NCI-H82 (cell line): ENCODE measurements at places on chromosomes 3 and 15.

GRCh38 chr3:42262525-42262924 lies 3.5 kb downstream of the CCK start:
- no peak for DNase-seq

- DNase-seq, result no peak
Observed at GRCh38 chr15:39543651-39544050, 37.2 kb upstream of the THBS1 start.

DNA sequence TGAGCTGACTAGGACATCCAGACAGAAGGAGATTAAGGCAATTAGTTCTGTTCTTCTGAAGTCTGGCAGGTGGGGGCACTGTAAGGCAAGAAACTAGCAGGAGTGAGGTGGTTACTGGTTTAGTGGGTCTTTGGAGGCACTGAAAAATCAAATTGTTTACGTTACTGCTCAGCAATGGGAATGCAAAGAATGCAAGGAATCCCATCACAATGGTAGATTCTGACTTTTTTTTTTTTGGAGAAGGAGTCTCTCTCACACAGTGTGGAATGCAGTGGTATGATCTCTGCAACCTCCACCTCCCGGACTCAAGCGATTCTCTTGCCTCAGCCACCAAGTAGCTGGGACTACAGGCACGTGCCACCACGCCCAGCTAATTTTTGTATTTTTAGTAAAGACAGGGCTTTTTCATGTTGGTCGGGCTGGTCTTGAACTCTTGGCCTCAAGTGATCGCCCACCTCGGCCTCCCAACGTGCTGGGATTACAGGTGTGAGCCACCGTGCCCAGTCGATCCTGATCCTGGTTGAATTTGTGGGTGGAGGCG lies 16.4 kb downstream of the FAM107A start:
- DNase-seq, result peak; percentile 79

DNA sequence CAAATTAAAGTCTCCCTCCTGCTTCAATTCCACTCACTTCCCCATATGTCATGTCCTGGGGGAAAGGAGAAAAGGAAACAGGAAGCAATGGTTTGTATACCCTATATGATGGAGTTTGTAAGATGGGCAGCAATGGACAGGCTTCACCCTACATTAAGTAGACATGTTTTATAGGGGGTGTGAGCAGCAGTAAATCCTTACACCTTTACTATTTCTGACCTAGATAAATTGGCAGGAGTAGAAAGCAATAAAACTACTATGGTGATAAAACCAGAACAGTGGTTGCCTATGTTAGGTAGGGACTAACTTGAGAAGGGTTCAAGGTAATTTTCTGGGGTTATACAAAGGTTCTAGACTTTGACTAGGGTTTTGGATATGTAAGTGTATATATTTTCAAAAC lies 301.7 kb downstream of the GBE1 start:
- DNase-seq, result no peak

DNA sequence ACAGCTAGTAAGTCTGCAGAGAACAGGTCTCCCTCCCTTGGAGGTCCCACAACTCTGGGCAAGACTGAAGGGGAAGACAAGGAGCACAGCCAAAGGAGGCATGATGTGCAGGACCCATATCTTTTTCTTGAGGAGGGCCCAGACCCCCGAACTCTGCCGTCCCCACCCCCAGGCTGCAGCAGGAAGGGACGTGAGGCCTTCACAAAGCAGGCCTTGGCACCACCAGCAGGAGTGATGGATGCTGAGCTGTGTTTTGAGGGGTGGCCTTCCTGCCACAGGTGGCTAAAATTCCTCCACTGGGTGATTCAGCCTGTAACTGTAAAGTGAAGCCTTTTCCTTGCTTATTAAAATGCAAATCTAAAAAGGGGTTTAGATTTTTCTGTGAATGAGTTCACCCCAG lies 8.6 kb downstream of the PLA2G4D start:
- no peak for DNase-seq

DNA sequence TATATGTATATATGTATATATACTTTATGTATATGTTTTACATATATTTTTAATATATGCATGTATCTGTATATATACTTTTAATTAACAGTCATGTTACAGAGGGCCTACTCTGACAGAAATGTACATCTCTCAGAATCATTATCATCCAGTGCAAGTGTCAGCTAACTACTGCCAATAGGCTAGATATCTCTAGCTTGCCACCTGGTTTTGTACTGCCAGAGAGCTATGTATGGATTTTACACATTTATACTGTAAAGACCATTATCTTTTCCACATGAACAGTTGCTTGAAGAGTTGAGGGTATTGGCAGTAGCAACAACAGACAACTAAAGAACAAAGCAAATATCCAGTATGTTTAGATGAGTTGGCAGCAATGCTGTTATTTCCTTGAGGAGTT lies 99.7 kb upstream of the VGLL3 start:
- DNase-seq, result no peak

GRCh38 chr15:100726070-100726420 lies 123.7 kb downstream of the ASB7 start:
- DNase-seq, result no peak

DNA sequence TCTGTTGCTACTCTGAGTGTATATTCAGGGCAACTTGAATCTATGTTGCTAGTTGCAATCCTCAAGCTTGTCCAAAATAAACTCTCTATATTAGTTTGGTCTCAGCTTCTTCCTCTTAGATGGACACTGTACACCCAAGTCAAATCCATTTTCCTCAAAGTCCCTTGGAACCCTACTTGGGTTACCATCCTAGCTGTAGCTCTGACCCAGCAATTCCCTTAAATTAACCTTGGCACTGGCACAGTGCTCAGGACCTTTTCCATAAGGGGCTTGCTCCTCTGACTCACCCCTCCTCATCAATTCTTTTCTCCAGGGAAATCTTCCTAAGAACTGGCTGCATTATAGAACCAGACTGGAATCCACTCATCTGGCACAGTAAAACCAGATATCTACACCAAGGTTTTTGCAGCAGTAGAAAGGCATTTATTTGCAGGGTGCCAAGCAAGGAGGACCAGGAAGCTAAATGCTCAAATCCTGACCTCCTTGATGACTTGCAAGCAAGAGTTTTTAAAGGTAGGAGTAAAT lies 44.9 kb upstream of the B3GALNT1 start:
- DNase-seq, result no peak

GRCh38 chr3:137694836-137695235 lies 69.3 kb upstream of the SOX14 start:
- DNase-seq, result no peak

DNA sequence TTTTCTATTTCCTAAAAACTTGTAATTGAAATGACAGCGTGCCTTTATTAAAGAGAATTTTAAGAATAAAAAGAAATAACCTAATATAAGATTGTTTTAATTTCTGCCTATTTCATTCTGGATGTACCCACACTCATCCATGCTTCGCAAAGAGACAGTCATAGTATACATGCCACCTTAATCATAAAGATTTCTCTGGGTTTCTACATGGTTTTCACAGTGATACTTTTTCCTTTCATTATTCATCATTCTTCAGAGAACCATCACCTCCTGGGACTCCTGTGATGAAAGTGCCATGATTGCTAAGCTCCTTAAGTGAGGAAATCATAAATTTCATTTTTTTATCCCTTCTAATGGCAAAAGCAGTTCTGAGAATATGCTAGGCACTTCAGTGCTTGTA lies 4.3 kb upstream of the CCR8 start:
- DNase-seq, result no peak

DNA sequence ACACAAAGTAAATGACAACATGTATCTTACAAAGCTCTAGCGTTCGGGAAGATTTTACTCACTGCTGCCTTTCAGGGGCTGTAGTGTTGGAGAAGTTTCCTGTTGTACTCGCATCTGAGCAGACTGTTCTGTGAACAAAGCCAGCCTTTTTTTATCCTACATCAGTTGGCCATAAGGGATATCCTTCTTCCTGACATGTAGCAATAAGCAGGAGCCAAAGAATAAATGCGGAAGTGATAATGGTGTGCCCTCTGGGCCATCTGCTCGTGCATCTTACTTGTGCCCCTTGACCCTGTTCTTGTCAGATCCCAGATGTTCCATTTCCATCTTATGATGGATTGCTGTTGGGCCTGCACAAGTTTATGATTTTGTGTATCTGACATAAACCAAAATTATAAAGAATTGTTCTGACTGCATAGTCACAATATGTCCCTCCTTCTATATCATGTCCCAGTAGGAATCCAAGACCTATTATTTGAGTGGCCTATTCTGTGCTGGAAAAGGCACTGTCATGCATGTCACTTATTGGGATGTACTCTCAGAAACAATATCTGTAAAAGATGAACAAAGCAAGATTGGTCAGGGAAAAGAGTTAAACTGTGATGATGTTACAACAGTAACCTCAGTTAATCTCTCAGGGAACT lies 631.3 kb downstream of the NSUN3 start:
- DNase-seq, result no peak

GRCh38 chr3:127039719-127040118 lies 56.8 kb downstream of the PLXNA1 start:
- no peak for DNase-seq

DNA sequence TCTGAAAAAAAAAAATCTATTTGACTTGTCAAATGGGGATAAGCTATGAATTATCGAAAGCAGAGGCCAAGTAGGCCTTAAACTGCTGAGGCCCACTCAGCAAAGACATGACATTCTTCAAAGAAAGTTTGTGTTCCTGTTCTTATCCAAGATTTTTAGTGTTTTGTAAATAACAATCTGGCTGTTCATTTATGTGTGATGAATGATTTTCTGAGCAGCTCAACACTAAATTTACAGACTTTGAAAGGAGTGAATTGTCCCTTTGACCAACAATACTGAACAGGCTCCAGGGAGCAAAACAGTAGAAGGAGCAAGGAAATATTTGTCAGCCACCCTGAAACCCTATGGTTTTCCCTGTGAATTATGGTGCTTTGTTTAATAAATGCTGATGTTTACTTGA lies 512.6 kb upstream of the NAALADL2 start:
- DNase-seq, result no peak

DNA sequence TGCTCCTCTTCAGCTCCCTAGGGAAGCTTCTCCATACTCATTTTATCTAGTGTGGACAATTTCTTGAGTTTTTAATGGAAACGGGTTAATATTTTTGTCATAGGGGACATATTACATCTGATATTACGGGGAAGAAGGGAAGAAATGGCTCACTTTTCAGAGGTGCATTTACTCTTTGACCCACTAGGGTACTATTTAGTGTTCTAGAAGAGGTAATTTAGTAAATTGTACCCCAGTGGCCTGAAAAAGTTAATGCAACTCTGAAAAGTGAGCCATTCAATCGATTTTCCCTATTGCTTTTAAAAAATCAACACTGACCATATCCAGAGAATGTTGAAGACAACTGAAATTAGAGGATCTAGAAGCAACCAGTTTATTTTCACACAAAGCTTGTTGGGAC lies 71.2 kb downstream of the MAP2K5 start:
- no peak for DNase-seq

GRCh38 chr3:187878772-187879518 lies 133.7 kb upstream of the BCL6 start:
- no peak for DNase-seq

DNA sequence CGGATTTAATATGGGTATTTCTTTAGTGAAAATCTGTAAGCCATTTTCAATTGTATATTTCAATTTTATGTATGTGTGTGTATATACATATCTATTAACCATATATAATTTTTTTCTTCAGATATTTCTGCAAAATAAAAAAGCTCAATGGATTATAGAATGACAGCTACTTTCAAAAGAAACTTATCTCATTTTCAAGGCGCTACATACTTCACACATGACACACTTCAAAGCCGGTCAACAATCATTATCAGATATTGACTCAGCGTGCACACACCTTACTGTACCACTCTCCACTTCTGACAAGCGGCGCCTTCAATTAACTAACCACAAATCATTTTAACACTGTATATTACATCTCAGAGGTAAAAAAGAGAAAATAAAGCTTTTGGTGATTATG lies 39.6 kb downstream of the ATP13A3 start:
- no peak for DNase-seq

DNA sequence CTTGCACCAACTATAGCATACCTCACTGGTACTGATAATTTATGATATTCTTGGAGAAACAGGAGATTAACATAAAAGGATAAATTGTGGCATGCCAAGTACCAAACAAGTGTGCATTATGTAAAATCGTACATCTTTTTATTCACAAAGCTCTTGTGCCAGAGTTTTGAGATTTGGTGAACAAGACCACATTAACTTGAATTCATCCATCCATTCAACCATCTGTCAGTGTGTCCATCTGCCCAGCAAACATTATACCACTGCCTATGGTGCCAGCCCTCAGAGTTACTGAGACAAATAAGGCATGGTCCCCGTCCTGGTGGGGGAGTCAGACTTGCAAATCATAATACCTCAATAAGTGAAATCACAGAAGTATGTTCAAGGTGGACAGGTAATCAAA lies 17.0 kb upstream of the NEO1 start:
- DNase-seq, result peak; percentile 16

GRCh38 chr3:108342837-108343486 lies 46.6 kb downstream of the HHLA2 start:
- no peak for DNase-seq

- no peak for DNase-seq
Observed at GRCh38 chr15:22992024-22992326, 11.8 kb upstream of the CYFIP1 start.

DNA sequence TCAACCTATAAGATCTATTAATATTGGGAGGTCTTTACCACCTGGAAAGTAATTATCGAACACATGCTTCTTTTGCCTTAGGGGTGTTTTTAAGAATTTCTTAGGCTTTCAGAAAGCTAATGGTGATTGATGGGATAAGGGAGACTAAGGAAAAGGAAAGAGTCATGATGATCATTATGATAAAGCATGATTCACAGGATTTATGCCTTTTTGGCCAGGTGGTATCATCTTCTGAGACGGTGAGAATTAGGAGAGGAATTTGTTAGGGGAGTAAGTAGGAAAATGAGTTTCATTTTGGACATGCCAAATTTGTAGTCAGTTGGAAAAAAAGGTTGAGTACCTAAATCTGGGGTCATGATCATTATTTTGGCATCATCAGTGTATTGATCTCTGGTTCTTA lies 8.9 kb downstream of the ARMC8 start:
- no peak for DNase-seq

DNA sequence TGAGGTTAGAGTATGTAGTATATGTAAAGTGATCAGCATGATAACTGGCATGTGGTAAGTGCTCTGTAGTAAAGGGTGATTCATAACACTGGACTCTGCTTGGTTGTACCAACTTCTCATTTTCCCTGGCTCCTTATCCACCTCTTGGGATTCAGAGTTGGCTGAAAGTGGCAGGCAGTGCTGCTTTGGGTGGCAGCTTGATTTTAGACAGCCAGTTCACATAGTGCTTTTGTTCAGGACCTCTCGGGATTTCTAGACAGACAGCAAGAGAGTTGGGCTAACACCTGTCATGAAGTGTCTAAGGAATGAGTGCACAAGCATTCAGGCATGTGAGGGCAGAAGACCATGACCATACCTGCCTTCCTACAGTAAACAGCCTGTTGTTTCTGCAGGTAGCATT lies 69.0 kb downstream of the RBM6 start:
- DNase-seq, result no peak

DNA sequence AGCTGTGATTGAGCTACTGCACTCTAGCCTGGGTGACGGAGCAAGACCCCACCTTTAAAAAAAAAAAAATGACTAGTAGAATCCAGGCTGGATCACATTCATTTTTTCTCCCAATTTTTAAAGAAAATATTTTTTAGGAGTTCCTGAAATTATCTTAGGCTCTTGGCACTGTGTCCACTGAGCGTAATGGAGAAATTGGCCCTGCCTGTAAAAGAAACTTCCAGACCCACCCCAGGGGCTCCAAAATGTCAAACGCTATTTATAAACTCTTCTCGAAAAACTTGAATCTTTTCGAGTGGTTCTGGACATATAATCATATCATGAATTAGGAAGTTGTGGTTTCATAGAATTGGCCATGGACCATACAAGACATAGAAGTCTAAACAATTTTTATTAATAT lies 300.2 kb upstream of the RGMA start:
- no peak for DNase-seq
